Natural killer cell (primary cell): ENCODE measurements at places on chromosomes 3 and 15. TPM values are rescaled to one million over a fixed set of nuclear protein-coding genes. Genes with fewer than 3 reads are reported as not detected.

DNA sequence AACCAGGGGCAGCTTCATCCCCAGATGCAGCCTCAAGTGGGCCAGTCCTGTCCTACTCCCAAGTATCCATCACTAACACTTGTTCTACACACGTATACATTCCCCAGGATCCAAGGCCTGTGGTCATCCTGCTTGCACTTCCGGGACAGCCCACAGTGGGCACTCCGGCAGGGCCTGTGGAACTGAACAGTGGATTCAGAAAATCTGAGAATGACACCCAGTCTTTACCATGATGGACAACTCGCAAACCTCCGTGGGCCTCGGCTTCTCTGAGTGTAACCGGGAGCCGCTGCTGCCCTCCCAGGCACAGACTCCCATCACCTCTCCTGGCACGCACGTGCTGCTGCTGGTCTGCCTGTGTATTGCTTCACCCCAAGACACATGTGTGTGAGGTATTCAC is 59.6 kb downstream of the ATP10A start:
- no peak for DNase-seq

CKMT1B gene
- total RNA-seq = not detected

DNA sequence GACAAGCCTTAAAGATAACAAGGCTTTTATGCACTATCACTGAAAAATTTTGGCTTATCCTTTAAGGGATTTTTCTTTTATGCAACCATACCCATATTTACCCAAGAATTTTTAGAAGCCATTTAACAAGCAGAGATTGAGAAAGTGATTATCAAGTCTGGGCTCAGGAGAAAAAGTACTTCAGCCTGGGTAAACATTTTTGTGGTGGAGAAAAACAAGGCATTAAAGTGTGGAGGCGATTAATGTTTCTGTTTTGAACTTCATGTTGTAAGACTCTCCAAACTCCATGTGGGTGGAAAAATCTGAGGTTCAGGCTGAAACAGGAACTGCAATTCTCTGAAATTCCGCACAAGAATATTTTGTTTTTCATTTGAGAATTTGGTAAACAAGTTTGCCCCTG is 260.4 kb upstream of the KCNMB2 start:
- DNase-seq = no peak

GRCh38 chr3:66904831-66905493 is 93.1 kb upstream of the KBTBD8 start:
- no peak for DNase-seq

GRCh38 chr3:61371123-61371522 is 119.9 kb upstream of the FHIT start:
- DNase-seq = peak; percentile 30

- no peak for DNase-seq
Measured at GRCh38 chr15:80834906-80835305, 55.7 kb downstream of the CEMIP start.

DNA sequence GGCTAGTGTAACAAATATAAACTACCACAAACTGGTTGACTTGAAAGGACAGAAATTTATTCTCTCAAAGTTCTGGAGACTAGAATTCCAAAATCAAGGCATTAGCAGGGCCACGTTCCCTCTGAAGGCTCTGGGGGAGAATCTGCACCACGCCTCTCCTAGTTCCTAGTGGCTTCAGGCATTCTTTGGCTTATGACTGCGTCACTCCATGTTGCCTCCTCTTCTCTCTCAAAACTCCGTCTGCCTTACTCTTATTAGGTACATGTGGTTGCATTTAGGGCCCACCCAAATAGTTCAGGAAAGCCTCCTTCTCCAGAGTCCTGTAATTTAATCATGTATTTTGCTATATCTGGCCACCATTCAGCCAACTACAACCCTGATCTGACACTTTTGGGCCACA is 174.8 kb downstream of the PEX5L start:
- DNase-seq = no peak

DYNLT2B gene
- total RNA-seq = 3.6 TPM

- no peak for DNase-seq
Measured at GRCh38 chr15:90611157-90611556, 81.4 kb downstream of the CRTC3 start.

DNA sequence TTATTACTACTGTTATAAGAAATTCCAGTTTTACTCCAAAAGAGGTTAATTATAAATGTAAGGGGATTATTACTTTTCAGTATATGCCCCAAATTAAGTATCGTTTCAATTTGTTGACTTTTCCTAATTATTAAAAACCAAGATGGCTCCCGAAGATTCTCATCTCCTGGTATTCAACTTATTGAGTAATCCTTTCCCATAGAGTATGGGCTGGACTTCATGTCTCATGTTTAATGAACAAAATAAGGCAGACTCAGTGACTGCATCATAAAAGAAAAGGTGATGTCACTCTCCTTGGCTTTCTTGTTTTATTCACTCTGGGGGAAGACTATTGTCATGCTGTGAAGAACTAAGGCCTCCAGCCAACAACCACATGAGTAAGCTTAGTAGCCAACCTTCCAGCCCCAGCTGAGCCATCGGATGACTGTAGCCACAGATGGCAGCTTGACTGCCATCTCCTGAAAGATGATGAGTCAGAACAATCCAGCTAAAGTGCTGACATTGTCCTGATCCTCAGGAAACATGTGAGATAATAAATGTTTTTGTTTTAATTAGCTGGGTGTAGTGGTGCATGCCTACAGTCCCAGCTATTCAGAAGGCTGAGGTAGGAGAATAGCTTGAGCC is 17.3 kb downstream of the IGF2BP2 start:
- no peak for DNase-seq

CEMIP gene
- not detected for total RNA-seq

MORF4L1 gene
- 329 TPM for total RNA-seq

GRCh38 chr3:142098964-142099363 is 50.4 kb downstream of the TFDP2 start:
- DNase-seq = no peak

DNA sequence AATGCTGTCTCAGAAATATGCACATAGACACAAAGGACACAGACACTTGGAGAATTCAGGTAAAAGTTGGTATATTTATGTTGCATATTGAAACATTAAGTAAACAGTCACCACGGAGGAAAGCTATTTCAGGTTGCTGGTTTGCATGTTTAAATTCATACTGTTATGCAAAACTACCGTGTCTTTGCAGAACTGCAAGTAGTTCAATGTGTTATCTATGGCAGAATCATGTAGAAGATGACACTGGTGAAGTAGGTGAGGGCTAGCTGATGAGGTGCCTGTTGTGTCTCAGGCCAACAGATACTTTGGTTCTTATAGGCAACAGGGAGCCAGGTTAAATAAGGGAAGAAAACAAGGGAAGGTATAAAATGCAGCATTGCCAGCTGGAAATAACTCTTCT is 511.3 kb downstream of the DIPK2A start:
- no peak for DNase-seq

GRCh38 chr3:126438186-126438585 is 37.5 kb downstream of the ZXDC start:
- no peak for DNase-seq
